ENCODE measurements at places on chromosomes 6 and 20.

DNA sequence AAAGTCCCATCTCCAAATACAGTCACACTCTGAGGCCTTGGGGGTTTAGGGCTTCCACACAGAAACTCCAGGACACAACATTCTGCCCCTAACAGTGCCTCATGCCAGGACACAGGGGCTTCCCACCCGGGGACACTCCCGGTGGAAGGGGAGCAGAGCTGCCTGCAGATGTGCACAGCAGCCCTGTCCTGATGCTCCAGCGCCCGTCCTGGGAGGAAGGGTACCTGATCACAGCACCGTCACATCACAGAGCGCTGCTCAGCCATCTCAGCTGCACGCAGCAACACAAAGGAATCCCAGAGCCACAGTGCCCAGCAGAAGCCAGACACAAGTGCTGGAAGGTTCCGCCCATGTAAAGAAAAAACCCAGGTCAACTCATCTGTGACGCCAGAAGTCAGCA, 156.7 kb downstream of the TAF4 start:
- DNase-seq = no peak

DNA sequence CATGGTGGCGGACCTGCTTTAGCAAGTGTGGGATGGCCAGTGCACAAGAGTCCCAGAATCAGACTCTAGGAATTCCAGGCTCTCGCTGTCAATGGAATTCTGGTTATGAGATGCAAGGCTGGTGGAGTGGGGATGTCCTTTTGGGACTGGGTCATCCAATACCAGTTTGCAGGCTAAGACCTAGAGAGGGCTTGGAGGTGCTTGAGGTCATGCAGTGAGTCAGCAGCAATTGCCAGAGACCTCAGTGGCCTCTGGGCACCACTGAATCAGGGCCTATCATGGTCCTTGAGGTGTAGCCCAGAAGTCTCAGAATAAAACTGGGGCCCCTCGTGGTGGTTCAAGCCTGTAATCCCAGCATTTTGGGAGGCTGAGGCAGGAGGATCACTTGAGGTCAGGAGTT, 1.4 kb upstream of the SCRT2 start:
- DNase-seq = no peak

DNA sequence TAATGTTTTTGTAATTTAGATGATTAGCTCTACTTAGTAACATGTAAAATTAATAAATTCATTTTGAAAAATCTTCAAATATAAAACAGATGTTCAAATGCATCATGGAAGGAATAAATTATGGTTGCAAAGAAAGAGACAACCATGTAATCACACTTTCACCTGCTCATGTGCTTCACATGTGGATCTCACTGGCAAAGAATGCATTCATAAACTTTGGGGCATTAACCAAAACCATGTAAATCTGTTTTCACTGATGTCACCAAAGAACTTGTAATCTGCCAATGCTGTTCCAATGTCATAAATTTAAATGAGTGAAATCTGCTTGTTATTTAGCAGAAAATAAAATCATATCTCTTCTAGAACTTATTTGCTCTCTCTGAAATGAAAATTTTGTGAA, 142.7 kb downstream of the TENT5A start:
- no peak for DNase-seq

DNA sequence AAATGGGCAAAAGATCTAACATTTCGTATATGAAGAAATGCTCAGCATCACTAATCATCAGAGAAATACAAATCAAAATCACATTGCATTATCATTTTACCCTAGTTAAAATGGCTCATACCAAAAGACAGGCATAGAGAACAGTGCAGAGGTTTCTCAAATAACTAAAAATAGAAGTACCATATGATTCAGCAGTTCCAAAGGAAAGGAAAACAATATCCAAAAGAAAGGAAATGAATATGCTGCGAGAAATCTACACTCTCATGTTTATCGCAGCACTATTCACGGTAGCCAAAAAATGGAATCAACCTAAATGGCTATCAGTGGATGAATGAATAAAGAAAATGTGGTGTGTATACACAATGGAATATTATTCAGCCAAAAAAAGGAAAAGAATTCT, 63.5 kb downstream of the VTA1 start:
- no peak for DNase-seq

- no peak for DNase-seq
Measured at GRCh38 chr6:91654357-91654756, 1067.5 kb upstream of the MAP3K7 start.

- no peak for DNase-seq
Measured at GRCh38 chr20:44014807-44015732, 100.4 kb downstream of the TOX2 start.

DNA sequence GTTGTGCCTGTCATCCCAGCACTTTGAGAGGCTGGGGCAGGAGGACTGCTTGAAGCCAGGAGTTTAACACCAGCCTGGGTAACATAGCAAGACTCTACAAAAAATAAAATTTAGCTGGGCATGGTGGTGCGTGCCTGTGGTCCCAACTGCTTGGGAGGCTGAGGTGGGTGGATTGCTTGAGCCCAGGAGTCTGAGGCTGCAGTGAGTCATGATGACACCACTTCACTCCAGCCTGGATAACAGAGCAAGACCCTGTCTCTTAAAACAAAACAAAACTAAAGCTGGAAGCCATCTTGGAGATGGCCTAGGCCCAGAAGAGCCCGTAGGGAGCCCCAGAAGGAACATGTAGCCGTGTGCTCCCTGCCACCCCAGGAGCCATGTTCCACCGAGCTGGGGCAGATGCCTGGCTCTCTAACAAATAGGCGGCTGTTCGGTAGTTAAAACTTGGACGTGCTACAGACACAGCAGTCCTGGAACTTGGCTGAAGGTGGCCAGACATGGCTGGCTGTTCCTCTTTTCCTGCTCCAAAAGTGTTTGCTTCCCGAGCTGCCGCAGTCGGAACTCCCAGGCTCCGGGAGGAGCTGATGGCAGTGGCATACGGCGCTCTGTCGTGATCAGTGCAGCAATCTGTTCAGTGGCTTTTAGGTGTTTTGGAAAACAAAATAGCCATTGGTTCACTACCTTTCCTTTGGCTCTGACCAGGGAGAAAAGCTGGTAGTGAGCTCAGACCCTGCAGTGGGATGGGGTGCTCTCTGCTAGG, 37.0 kb downstream of the DYNLT1 start:
- no peak for DNase-seq

DNA sequence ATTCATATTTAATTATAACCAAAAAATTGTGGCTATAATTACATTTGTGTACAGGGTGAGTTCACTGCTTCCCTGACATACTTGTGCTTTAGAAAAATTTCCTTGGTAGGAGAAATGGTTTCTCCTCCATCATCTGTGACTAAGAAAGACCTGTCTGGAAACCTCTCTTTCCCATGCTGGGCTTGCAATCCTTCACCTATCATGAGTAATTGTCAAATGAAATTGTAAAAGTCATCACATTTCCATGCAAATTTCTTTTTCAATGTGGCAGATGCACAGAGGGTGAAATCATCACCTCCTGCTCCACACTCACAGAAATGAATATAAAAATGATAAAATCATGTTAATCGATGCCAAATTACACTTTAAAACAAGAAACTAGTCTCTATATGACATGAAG, 1.5 kb upstream of the SIRPB1 start:
- DNase-seq = no peak

DNA sequence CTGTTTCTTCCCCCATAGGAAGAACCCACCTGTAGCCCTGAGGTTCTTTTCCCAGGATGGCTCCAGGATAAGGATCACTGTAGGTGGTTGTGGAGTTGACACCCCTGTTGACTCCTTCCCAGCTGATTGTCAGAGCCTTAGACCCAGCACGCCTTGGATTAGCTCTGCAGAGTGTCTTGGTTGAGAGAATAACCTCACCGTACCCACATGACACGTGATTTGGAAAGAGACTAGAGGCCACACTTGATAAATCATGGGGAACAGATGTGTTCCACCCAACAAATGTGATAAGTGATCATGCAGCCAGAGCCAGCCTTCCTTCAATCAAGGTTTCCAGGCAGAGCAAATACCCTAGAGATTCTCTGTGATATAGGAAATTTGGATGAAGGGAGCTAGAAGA, 12.2 kb downstream of the BTN3A1 start:
- no peak for DNase-seq

GRCh38 chr20:50554694-50555579, 44.8 kb downstream of the PTPN1 start:
- DNase-seq = no peak

DNA sequence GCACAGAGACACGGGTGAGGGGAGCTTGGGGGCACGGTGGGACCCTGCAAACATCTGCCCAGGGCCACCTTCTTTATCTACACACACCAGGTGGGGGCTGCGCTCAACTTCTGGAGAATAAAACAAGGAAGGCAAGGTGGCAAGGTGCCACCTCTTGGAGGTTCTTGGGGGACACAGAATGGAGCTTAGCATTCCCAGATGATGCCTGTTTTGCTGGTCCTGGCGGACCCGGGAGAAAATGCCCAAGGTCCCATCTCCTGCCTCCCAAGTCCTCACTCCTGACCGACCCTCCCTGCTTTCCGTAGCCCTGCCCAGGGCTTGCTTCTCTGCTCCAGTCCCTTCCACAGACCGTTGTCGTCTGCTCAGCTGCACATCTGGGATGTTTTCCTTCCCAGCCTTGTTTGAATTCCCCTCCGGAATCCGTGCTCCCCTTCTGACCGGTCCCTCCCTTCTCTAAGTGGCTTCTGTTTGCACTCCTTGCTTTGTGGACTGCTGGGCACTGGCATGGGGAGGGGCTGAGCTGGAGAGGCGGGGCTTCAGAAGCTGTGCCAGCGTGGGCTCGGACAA, 13.1 kb downstream of the ITPR3 start:
- no peak for DNase-seq

DNA sequence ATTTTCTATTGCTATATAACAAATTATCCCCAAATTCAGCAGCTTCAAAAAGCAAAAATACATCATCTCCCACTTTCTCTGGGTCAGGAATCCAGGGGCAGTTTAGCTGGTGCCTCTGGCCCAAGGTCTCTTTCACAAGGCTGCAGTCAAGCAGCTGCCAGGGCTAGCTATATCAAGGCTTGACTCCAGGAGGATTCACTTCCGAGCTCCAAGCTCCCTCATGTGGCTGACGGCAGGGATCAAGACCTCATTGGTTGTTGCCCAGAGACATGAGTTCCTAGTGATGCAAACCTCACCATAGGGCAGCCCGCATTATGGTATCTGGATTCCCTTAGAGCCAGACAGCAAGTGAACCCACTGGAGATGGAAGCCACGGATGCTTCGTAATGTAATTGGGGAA, 1.3 kb upstream of the VNN1 start:
- DNase-seq = no peak

GRCh38 chr20:20303320-20303719, 64.6 kb upstream of the INSM1 start:
- DNase-seq = no peak

DNA sequence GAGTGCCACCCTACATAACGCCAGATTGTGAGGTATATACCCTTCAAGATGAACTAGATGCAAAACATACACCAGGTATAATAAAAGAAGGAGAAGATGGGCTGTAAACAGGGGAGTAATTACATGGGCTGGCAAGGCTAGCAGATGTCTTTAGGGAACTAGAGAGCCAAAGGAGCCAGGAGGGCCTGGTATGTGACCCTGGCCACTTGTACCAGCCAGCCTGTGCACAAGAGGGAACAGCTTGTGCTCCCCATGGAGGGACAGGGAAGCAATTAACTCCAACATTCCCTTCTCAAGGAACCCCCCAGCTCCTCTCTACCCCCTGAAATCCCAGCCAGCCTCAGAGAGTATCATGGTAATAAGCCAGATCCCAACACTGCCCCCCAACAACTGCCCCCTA, 139.9 kb downstream of the HIVEP2 start:
- DNase-seq = no peak

- peak; percentile 30 for DNase-seq
Measured at GRCh38 chr6:52333840-52334200, 28.1 kb upstream of the PAQR8 start.

GRCh38 chr20:24699321-24700165, 230.1 kb downstream of the SYNDIG1 start:
- DNase-seq = no peak

GRCh38 chr20:47108994-47109393, 214.4 kb downstream of the EYA2 start:
- no peak for DNase-seq

- no peak for DNase-seq
Measured at GRCh38 chr6:15166121-15166520, 79.7 kb upstream of the JARID2 start.

GRCh38 chr6:126210398-126211075, 129.4 kb upstream of the CENPW start:
- no peak for DNase-seq

GRCh38 chr6:7101290-7101689, 6.5 kb upstream of the RREB1 start:
- DNase-seq = no peak

GRCh38 chr6:167311286-167311685, 13.6 kb upstream of the TTLL2 start:
- DNase-seq = no peak

Data from CD4-positive, alpha-beta T cell treated with Interleukin-6 for 4 hours (primary cell).